ENCODE measurements at places on chromosomes 13 and 19.

GRCh38 chr19:30287259-30287658 lies 84.9 kb upstream of the ZNF536 start:
- H3K36me3 ChIP-seq = no peaks in the 10 kb centered on the region
- no peak overlapping the region for H3K27ac ChIP-seq
- no peak for DNase-seq
- no peak overlapping the region for H3K4me3 ChIP-seq
- peaks cover 7% of the 10 kb centered on the region for H3K27me3 ChIP-seq
- no peaks in the 10 kb centered on the region for H3K4me1 ChIP-seq

DNA sequence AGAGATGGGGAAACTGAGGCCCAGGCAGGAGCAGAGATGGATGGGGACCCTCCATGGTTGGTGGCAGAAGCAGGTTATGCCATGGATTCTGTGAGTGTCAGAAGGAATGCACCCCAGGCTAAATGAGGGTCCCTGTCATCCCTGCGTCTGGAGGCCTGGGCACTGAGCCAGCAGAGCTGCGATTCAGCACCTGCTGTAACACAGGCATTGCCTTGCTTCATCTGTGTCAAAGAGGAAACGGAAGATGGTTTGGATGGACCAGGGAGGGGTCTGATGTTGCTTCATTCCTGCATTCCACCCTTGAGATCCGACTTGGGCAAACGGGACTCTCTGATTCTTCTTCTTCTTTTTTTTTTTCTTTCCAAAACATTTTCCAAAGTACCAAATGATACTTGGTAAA lies 1.2 kb downstream of the C5AR1 start:
- no peaks in the 10 kb centered on the region for H3K36me3 ChIP-seq
- peak; percentile 23 for DNase-seq
- no peak overlapping the region for H3K27ac ChIP-seq
- no peak overlapping the region for H3K4me3 ChIP-seq
- no peaks in the 10 kb centered on the region for H3K27me3 ChIP-seq

GRCh38 chr13:27712421-27712820 lies 79.9 kb upstream of the GSX1 start:
- no peaks in the 10 kb centered on the region for H3K4me1 ChIP-seq
- no peak overlapping the region for H3K4me3 ChIP-seq
- no peak overlapping the region for H3K27ac ChIP-seq

GRCh38 chr13:51625555-51626345 lies 41.5 kb downstream of the WDFY2 start:
- no peak for DNase-seq
- H3K36me3 ChIP-seq = no peaks in the 10 kb centered on the region
- no peak overlapping the region for H3K4me3 ChIP-seq
- no peaks in the 10 kb centered on the region for H3K4me1 ChIP-seq

- H3K36me3 ChIP-seq = no peaks in the 10 kb centered on the region
- no peaks in the 10 kb centered on the region for H3K4me1 ChIP-seq
- no peak overlapping the region for H3K4me3 ChIP-seq
- DNase-seq = no peak
- no peaks in the 10 kb centered on the region for H3K27me3 ChIP-seq
Observed at GRCh38 chr13:37539170-37539569, 59.4 kb downstream of the POSTN start.

GRCh38 chr13:66530686-66531085 lies 699.5 kb downstream of the PCDH9 start:
- no peak overlapping the region for H3K27ac ChIP-seq
- no peaks in the 10 kb centered on the region for H3K4me1 ChIP-seq
- no peaks in the 10 kb centered on the region for H3K36me3 ChIP-seq
- H3K27me3 ChIP-seq = no peaks in the 10 kb centered on the region

DNA sequence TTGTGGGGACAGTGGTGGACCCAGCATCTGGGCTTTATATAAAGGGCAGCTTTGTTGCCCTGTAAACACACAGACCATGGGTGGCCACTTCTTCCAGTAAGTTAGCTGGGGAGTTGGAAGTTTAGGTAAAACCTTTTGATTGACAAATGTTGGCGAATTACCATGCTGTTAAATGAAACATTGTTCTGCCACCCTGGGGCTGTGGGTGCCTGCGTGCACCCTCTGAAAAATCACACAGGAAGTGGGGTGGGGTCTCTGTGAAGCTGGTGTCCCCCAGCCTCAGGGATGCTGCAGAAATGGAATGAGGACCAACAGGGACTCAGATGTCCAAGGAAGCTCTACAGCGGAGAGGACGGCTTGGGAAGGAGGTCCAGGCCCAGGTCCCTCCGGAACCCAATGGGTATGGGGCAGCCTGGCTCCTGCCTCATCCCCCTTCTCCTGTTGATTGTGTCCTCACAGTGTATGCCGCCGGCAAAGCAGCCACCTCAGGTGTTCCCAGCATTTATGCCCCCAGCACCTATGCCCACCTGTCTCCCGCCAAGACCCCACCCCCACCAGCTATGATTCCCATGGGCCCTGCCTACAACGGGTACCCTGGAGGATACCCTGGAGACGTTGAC lies 2.8 kb upstream of the USF2 start:
- no peak overlapping the region for H3K27ac ChIP-seq
- no peaks in the 10 kb centered on the region for H3K36me3 ChIP-seq
- peaks cover 12% of the 10 kb centered on the region for H3K4me1 ChIP-seq
- no peaks in the 10 kb centered on the region for H3K27me3 ChIP-seq
- H3K4me3 ChIP-seq = no peak overlapping the region

DNA sequence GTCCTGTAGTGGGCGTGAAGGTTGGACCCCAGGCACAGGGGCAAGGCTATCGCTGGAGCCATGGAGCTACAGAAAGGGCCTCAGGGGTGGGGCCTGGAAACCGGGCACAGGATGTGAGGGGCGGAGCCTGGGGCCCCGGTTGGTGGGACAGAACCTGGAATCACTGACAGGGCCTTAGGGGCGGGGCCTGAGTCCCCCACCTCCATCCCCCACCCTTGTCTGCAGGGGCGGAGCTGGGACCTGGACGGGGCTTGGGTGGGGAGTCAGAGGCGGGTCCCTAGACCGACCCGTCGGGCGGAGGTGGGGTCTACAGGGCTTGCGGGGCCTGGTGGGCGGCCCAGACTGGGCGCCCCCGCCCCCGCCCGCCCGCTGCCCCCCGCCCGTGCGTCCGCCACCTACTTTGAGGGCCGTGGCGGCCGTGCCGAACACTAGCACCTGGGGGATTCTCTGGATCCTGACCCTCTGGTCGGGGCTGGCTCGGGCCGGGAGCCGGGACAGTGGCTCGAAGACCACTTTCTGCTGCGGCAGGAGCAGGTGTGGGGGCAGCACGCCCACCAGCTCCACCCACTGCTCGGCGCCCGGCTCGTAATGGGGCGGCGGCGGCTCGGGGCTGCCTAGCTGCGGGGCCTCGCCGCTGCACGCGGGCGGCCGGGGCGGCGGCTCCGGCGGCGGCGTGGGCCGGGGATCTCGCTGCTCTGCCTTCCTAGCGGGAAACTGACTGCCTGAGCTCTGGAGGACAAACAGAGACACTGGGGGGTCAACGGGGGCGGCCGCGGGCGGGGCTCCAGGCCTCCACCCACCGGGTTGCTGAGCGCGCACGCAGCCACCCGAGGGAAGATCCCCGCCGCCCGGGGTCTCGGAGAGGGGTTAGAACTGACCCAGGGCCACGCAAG lies 26.3 kb downstream of the DCAF15 start:
- DNase-seq = peak; percentile 90
- H3K4me1 ChIP-seq = peaks cover 12% of the 10 kb centered on the region
- no peaks in the 10 kb centered on the region for H3K36me3 ChIP-seq
- peak overlapping the region; percentile 77 for H3K27ac ChIP-seq
- H3K4me3 ChIP-seq = peak overlapping the region; percentile 45
- H3K27me3 ChIP-seq = no peaks in the 10 kb centered on the region

DNA sequence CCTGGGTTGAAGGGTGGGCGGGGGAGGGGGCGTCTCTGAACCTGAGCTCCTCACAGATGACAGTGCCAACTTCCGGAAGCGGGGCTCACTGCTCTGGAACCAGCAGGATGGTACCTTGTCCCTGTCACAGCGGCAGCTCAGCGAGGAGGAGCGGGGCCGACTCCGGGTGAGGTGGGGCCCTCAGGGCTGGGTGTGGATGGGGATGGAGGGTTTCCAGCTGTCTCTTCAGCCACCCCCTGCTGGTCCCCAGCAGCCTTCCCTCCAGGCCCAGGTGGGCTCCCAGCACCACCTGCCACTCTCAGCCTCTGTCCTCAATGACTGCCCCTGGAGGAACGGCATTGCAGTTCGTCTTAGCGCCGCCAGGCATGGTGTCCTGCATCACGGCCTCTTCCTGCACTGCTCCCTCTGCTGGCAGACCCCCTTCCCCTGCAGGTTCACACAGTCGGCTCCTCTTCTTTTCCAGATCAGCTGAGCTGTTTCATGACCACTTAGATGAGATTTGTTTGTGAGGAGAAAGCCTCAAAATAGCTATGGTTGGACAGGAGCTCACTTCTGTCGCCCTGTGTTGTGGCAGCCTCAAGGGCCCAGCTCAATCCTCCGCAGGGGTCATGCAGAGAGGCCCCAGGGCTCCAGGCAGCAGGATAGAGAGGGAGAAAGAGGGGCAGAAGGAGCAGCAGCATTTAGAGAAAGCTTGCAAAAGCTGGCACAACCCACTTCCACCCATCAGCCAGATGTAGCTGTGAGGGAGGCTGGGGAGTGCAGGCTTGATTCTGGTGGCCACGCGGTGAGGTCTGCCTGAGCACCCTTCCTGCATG lies 2.5 kb upstream of the GARIN5A start:
- no peak for DNase-seq
- H3K27me3 ChIP-seq = no peaks in the 10 kb centered on the region
- H3K4me3 ChIP-seq = no peak overlapping the region
- H3K27ac ChIP-seq = no peak overlapping the region

DNA sequence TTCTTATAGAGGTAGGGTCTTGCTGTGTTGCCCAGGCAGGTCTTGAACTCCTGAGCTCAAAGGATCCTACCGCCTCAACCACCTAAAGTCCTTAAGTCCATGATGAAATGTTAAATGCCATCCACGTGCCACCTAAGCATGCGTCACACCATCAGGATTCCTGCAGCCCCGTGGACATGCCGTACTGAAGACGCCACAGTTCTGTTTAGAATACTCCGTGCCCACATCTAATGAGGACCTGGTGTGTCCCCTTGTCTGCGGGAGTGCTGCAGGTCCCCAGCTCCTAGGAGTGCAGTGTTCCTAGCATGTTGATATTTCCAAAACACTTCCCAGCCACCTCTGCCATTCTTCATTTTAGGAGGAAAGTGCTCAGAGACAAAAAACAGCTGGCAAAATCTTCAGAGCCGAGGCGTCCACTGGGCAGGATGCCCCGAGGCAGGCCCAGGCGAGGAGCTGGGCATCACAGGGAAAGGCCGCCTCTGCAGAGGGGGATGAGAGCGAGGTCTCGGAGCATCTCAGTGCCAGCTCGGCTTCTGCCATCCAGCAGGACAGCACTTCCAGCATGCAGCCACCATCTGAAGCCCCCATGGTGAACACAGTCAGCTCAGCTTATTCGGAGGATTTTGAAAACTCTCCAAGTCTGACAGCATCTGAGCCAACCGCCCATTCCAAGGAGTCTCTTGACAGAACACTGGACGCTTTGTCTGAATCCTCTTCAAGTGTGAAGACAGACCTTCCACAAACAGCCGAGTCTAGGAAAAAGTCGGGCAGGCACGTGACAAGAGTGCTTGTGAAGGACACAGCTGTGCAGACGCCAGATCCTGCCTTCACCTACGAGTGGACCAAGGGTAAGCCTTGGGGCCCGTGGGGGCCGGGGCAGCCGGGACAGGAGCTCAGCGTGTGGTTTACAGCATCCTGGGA lies 13.2 kb downstream of the C19orf44 start:
- H3K4me1 ChIP-seq = no peaks in the 10 kb centered on the region
- no peaks in the 10 kb centered on the region for H3K27me3 ChIP-seq

DNA sequence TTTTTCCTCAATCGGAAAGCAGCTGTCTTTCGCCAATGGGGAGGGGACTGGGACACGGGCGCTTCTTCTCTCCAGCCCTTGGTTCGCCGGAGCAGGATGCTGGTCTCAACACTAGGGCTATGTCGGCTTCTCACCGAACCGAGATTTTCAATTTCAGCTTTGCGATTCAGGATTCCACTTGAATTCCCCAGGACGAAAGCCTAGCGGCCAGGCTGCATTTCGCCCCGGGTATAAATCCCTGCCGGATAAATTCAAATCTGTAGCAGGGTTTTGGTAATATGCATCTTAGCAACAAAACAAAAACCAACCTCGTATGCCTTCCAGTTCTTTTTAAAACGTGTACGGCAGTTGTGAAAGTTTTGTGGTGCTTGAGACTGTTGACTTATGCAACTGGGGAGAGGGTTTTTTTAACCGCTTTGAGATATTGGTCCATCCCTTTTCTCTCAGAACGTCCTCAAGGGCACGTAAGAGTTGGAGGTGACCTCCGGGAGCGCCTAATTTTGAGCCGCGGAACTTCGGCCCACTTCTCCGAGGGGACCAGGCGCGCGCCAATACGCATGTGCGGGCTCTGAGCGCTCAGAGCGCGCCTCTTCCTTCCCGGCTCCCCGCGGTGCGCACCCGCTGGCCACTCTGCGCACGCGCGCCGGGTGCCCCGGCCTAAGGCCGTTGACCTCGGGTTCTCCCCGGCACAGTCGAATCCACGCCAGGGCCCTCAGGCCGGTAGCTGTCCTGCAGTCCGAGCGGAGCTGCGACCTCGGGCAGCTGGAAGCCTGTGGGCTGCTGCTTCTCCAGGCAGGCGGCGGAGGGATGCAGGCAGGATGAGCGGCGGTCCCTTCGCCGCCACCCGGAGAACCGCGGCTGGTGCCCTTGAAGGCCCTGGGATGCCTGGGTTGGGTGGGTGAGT lies 7.6 kb downstream of the POU4F1 start:
- H3K36me3 ChIP-seq = no peaks in the 10 kb centered on the region
- H3K27ac ChIP-seq = no peak overlapping the region
- H3K4me3 ChIP-seq = no peak overlapping the region
- H3K4me1 ChIP-seq = peaks cover 17% of the 10 kb centered on the region
- DNase-seq = peak; percentile 45

All from hepatocyte (in vitro differentiated cells).